ENCODE measurements at places on chromosomes 7 and 10. TPM values are rescaled to one million over a fixed set of nuclear protein-coding genes. Genes with fewer than 3 reads are reported as not detected.

The R3HCC1L gene
- 20.1 TPM for total RNA-seq

The CDC14C gene
- 0.07 TPM for total RNA-seq

The COL28A1 gene
- total RNA-seq: under 0.01 TPM

The TCERG1L gene
- not detected for total RNA-seq

The GALNT11 gene
- total RNA-seq: 24.3 TPM

The GPR146 gene
- 1.2 TPM for total RNA-seq

The PRRT4 gene
- total RNA-seq: 0.21 TPM

The NPSR1 gene
- total RNA-seq: not detected

Data from nasal cavity respiratory epithelium epithelial cell of viscerocranial mucosa (primary cell).